ENCODE measurements at places on chromosomes 3 and 15.
A peak's percentile ranks its signal among the peaks of the same experiment; 100 is the strongest.

DNA sequence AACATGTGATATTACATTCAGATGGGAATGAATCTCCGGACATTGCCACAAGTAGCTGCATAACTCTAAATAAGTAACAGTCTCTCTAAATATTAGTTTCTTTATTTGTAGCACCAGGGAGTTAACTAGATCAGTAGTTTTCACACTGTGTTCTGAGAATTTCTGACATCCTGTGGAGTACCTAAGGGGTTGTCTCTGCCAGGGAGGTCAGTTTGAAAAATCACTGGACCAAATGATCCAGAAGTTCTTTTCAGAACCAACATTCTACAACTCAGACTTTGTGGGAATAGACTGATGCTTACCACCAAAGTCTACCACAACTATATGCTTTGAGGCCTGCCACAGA, 9.0 kb upstream of the ILDR1 start:
- no peak for DNase-seq

DNA sequence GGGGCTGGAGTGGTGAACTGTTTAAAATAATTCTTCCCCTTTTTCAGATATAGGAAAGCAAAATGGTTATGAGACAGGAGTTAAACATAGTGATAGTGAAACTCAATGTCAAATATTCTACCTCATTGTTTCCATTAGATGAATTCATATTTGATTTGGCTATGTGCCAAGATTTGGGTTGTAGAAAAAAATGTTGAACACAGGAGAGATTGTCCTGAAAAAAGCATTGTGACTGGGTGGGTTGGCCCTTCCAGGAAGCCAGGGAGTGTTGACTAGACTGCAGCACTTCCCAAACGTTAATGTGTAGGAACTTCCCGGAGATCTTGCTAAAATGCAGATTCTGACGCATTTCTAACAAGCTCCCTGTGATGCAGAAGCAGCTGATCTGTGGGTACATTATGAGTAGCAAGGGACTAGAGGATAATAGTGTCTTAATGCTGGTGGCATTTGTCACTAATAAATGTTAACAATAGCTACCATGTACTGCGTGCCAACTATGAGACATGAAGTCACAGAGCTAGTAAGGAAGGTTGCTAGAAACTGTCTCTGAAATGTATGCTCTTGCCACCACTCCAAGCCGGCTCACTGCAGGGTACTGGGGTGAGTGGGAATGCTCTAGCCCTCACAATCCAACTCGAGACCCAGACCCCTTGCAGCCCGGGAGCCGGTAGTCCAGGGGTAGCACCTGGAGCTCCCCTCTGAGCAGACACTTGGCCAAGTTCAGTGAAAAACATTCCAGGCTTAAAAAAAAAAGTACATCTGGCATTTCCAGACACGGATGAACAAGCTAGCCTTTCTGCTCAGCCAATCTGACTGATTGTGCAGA, 120.6 kb downstream of the CD47 start:
- no peak for DNase-seq

GRCh38 chr3:119794971-119795612, 13.2 kb downstream of the NR1I2 start:
- DNase-seq: no peak

GRCh38 chr15:40275954-40276353, 6.9 kb downstream of the ANKRD63 start:
- no peak for DNase-seq

DNA sequence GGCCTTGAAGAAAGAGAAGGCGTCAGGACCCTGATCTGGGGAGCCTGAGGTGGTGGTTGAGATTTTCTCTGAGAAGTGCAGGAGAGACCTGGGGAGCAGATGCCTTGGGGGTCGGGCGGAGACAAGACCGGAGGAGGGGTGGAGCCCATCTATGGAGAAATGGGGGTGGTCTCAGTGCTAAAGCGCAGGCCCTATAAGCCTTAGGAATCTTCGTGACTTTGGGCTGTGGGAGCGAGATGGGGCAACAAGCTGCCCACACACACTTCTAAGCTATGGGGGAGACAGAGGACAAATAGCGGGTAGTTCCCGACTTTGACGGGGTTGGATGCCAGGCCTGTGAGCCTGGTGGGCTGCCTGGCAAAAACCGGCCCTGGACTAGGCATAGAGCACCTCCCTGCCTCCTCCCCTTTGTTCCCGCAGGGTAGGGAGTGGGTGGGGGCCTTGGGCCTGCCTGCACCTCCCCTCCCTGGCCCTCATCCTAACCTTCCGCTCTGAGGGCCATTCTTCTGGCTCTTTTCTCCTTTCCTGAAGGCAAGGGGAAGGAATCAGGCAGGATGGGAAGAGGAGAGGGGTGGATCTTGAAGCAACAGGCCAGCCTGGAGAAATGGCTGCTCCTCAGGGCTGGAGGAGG, 880 bp downstream of the NISCH start:
- no peak for DNase-seq

DNA sequence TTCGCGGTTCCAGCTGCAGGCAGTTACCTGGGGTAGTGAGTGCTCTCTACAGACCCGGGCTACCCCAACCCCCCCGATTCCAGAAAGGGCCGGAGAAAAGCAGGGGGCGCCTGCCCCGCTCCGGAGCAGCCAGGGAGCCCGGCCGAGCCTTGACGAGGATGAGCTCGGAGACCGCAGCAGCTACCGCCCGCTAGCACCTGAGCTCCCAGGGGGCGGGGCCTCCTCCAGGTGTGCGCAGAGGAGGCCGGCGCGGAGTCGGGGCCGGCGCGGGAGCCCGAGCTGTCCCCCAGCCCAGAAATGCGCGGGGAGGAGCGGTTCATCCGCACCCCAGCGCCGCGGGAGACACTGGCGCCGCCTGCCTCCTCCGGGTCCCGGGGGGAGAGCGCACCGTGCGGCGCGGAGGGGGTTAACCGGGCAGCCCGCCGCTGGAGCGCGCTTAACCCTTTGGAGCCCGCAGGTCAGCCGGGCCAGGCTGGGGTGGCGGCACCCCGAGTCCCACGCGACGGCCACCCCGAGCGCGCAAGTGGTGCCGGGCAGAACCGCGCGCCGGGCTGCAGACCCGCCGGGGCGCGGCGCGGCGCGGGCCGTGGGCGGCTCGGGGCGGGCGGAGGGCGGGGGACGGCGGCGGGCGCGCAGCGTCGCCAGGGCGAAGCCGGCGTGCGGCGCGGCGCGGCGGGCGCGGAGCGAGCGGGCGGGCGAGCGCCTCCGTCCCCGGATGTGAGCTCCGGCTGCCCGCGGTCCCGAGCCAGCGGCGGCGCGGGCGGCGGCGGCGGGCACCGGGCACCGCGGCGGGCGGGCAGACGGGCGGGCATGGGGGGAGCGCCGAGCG, at the start of gene CACNA1D:
CACNA1D (plus strand) TSS at position 649 of the 829 bp plus-strand sequence. CDS start 556 bp downstream, outside the sequence.
- DNase-seq: peak; percentile 23

GRCh38 chr15:66249605-66250174, 3.9 kb downstream of the MEGF11 start:
- DNase-seq: no peak

- DNase-seq: no peak
Measured at GRCh38 chr3:42505849-42506410, 3.5 kb downstream of the VIPR1 start.

DNA sequence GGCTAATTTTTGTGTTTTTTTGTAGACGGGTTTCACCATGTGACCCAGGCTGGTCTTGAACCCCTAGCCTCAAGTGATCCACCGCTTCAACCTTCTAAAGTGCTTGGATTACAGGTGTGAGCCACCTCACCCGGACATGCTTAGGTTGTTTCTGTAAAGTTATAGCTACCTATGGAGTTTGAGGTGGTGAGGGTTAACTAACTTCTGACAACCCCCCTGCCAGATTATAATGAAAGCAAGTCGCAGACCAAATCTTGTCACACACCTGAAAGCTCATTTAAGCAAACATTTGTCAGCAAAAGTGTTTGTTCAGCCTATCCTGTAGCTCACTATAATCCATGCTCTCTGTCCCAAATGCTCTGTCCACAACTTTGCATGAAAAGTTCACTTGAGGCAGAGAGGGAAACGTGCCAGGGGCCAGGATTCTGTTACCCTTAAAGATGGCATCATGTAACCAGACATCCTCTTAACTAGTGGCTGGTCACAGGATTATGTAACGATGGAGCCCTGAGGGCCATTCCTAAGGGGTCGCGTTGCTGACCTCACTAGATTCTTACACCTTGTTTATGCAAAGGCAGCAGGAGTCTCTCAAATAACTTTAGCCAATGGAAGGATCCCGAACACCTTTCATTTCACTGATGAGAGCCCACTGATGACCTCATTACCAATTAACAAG, 24.1 kb upstream of the SENP5 start:
- no peak for DNase-seq

DNA sequence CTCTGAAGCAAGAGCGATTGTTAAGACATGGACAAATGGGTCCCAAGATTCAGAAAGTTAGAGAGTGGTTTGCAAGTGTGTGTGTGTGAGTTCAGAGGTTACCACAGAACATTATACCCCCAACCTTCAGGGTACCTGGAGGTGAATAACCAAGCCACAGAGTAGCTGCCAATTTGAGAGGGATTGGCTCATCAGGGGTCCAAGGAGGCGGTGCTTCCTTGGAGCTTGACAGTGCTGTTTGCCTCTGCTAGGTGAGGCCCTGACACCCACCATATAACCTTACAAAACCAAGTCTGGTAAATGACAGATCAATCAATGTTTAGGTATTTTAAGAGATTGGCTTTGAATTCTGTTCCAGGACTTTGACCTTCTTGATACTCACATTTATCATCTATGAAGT, 35.7 kb downstream of the LRTM1 start:
- DNase-seq: no peak

Measured in NCI-H1930 (cell line).